Kidney capillary endothelial cell (primary cell): ENCODE measurements at places on chromosomes 2 and 18.

DNA sequence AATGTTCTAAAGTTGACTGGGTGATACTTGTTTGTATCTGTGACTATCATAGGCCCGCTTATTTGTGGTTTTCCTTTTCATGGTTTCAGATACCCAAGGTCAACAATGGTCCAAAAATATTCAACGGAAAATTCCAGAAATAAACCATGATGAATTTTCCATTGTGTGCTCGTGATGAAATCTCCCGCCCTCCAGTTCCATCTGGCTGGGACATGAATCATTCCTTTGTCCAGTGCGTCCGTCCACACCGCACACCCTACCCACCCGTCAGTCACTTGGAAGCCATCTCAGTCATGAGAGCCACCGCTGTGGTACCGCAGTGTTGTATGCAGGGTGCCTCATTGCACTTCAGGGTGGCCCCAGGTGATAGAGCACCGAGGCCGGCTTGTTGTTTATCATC, 268.2 kb upstream of the PXDN start:
- DNase-seq = peak; percentile 42

GRCh38 chr2:218168635-218169462, 2.1 kb upstream of the CXCR1 start:
- DNase-seq = peak; percentile 26

GRCh38 chr2:64203131-64203857, 59.1 kb upstream of the PELI1 start:
- no peak for DNase-seq

DNA sequence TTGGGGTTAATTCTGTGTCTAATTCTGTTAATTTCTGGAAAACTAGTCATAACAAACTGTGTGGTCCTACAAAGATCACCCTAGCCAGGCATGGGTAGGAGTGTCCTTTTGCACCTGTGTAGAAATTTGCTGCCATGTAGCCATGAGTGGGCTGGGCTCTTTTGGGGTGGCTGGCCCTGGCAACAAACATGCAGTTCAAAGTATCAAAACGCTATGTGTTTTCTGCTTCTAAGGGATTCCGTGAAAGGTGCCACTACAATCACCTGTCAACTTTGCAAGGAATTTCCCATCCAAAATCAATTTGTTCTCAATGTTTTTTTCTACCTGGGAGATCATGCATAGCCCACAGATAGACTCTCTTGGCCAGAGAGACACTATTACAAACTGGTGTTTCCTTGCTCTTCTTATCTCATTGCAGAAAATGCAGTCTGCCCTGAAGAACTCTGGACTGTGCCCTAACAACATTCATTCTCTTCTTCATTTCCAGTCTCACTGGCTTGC, 537.7 kb upstream of the ID2 start:
- DNase-seq = no peak
